ENCODE measurements at places on chromosomes 4 and X.

- no peak for DNase-seq
Measured at GRCh38 chr4:89610236-89610635, 226.7 kb downstream of the SNCA start.

DNA sequence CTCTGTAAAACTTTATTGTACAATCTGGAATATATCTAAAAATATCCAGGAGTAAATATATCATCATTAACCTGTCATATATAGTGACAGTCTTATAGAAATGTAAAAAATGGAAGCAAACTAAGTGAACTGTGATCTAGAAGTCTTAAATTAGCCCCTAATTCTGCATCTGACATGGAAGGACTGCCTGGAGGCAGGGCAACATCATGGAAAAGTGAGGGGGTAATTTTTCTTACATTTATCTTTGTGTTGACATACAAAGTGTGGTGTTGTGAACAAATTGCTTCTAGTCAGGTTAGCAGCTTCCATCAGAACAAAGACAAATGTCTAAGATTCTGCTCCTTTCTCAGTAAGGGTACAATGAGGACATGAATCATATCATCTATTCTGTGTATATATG is 186.3 kb downstream of the C4orf33 start:
- DNase-seq, result no peak

- DNase-seq, result no peak
Measured at GRCh38 chr4:73844345-73844744, 7.9 kb downstream of the CXCL6 start.

DNA sequence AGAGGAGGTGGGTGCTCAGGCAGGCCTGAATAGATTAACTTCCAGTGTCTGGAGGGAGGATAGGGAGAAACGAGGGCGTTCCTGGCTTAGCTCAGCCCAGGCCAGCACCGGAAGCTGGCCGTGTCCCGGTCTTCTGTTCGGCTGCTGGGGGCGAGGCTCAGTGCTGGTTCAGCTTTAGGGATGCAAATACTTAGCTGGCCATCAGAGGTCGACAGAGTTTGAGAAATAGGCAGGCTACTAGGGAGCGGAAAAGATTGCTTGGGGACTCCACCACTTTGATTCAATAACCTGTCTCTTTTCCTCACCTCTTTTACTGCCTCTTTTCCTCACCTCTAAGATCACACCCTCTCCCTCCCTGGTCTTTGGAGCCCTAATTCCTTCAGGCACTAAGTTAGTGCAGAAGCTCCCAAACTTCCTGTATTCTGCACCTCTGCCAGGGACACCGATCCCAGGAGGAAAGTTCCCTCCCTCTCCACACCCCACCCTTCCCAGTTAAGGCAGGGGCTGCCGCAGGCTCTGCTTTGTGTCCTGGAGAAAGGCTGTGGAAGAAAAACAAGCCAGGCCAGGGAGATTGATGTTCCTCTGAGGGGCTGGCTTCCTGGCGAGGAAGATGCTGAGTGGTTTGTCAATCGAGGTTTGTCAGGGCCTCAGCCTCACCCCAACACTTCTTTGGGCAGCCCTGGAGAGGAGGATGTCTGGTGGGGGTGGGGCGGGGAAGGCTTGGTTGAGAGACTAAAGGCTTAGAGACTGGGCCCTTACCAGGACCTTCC is 6.0 kb upstream of the EFNB1 start:
- DNase-seq, result no peak

All from T-helper 2 cell (primary cell).